ENCODE measurements at places on chromosomes 2 and 18. TPM values are rescaled to one million over a fixed set of nuclear protein-coding genes. Genes with fewer than 3 reads are reported as not detected.

Gene RAPGEF4
- 1.8 TPM for total RNA-seq

Gene PSMA8
- not detected for total RNA-seq

Gene GALNT1
- total RNA-seq = 33.3 TPM

Gene ANKRD36C
- 8.3 TPM for total RNA-seq

Gene STAT4
- total RNA-seq = under 0.01 TPM

Gene INHBB
- not detected for total RNA-seq

Gene GCKR
- total RNA-seq = 0.34 TPM

Gene SLC14A1
- total RNA-seq = 4.5 TPM

Gene ELMOD3
- 11.3 TPM for total RNA-seq

Gene BMP10
- total RNA-seq = not detected

Gene POMC
- 4.0 TPM for total RNA-seq

Gene VSNL1
- 1.0 TPM for total RNA-seq

Data from bronchus fibroblast of lung (primary cell).